Endothelial cell (in vitro differentiated cells): ENCODE measurements at places on chromosomes 2 and 18.
A peak's percentile ranks its signal among the peaks of the same experiment; 100 is the strongest.

- no peak for DNase-seq
These were observed 124.2 kb upstream of the SATB2 start for GRCh38 chr2:199581935-199582360.

- no peak for DNase-seq
These were observed 91.5 kb downstream of the FHOD3 start for GRCh38 chr18:36389027-36389426.

GRCh38 chr18:46155641-46156051, 51.5 kb downstream of the HAUS1 start:
- DNase-seq: no peak

DNA sequence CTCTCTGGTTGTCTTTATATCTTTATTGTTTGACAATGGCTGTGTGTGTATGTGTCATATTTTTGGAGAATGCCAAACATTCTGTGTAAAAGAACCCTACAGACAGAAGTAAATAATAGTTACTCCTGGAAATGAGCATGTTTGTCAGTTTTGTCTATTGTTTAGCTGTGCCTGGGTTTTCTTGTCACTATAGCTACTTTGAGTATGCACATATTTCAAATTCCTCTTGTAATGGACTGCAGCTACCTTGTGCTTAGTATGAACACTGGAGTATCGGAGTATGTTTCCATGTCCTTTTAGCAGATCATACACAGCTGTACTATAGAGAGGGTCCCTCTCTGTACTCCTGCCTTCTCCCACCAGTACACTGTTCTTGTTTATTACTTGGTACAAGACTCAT, 58.0 kb upstream of the DOCK10 start:
- no peak for DNase-seq

DNA sequence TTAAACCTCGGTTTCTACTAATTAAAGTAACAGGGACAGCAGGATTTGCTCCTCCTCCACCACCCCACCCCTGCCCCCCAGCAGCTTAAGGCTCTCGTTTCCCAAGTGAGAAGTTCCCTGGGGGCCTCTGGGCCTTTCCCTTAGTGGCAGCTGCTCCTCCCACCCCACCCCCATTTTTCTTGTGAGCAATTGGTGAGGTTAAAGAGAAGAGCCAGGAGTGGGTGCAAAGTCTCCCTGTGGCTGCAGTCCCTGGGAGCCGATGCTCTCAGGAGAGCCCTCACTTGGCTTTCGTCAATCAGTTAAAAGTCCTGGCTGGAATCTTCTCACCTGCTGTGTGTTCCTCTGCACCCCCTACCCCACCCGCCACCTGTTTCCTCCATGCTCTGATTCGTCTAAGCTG, 48.7 kb upstream of the AGAP1 start:
- DNase-seq: no peak

DNA sequence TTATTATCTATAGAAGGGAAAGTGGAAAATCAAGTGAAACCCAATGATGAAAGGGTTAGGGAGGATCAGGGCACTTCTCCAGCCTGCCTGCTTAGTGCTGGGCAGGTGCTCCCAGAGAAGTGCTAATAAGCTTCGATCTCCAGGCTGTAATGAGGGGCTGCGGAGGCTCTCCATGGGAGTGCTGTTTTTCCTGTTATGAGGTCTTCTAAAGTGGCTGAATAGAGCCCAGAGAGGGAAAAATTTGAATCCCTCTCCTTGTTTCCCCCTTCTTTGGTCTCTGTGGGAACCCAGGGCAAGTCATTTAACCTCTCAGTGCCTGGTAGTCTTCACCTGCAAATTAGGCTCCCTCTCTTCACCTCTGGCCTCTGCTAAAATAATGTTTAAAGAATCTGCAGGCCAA, 351.7 kb upstream of the DCC start:
- DNase-seq: no peak

DNA sequence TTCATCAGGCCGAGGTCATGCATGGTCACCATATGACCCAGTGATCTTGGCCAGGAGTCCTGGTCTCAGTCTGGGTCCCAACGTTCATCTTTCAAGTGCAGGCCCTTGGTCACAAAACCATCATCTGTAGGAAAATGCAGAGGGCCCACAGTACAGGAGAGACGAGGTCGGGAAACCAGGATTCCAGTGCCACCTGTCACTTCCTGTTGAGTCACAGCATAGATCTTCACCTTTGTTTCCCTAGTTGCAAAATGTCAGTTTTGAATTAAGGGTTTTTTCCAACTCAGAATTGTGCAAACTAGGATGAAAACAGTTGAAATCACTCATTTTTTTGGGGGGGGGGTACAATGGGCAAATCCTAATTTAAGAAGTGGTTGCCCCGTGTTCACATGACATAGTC, 162.2 kb downstream of the INSIG2 start:
- no peak for DNase-seq

DNA sequence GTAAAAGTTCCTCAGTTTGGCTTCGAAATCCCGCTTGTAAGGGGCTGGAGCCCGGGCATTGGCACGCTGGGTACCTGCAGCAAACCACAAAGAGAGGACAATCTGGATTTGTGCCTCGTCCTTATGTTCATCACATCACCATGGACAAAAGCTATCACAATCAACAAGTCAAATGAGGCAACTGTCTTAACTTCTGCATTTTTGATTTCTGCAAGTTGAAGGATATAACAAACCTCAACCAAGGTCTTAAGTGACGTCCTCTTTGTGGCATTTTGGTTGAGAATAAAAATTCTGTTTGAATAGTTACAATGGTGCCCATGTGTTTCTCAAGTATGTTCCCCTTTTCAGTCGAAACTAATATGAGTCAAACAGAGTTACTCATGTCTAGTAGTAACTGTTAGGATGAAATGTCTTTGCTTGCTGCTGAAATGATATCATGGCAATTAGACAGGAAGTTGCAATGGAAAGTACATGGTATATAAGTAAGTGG, 70.8 kb upstream of the STK17B start:
- DNase-seq: no peak

DNA sequence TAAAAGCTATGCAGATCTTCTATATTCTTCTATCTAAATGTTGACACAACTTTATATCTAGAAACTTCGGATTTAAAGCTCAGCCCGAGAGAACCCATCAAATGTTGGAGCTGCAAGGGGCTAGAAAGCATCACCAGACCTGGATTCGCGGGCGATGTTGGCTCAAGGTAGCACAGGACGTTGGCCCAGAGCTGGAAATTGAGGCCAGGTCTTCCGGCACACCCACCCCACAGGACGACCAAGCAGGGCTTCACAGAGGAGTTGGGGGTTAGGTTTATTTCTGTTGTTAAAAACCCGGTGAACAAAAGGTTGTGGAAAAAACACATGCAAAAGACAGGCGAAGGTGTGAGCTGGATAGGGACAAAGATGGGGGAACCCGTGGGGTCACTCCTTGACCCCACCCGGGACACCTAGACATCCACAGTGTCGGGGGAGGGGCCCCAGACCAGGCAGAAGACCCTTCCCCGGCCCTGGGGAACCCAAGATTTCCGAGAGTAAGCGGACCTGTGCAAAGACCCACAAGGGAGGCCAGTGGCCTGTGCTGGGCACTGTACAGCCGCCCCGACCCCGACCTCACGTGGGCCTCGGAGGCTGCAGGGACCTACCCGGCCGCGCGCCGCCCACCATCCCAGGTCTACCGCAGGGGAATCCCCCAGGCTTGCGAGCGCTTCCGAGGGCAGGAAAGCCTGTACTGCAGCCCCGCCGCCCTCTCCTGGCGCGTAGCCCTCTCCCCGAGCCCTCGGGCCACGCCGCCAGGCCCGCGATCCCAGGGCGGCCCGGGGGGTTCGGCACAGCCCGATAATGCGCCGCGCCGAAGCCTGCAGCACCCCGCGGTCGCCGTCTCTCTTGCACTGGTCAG, 1.8 kb upstream of the AGBL5 start:
- peak; percentile 53 for DNase-seq

- DNase-seq: no peak
These were observed 58.4 kb downstream of the CTDP1 start for GRCh38 chr18:79738041-79738461.

DNA sequence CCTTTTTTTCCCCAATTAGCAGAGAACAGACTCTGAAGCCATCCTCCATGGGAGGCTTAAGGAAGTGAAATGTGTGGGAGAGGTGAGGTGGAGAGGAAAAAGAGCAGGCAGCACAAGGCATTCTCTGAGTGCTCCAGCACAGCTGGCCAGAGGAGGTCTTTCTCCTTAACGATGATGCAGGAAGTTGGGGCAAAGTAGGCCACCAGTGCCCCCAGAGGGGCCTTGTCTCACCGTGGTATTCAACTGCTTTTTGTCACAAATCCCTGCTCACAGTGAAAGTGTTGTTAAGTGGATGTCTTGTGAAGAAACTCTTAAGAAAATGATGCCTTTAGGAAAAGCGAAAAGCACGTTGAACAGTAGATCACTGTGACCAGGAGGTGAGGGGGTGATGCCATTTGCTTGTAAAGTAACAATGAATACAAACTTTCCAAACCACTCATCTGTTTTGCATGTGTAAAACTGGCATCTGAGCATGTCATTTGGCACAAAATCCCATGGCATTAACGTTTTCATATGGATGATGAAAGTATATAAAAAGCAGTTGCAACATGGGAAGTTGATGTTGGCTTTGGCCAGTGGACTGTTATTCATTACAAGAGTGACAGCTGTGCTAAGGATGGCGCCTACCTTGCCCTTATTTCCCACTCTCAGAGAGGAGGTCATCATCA, 49.2 kb upstream of the CDC42EP3 start:
- no peak for DNase-seq

DNA sequence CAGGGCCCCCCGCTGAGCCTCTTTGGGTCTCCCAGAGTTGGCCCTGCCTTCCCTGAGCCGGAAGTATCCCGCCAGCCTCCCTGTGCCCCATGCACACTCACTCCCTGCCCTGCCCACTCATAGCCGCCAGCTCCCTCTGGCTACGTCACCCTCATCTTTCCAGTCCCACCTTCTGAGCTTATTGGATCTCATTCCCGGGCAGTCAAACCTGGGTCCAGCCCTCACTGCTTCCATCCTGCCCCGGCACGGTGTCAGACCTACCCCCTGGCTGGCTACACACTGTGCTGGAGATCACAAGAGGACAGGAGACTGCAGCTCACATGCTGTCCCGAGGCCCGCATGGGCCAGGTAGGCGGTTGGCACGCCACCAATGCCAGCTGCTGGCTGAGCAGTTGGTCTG, 147.2 kb downstream of the ASB1 start:
- DNase-seq: no peak
